ENCODE measurements at places on chromosomes 13 and 19.

- peak; percentile 27 for DNase-seq
Observed at GRCh38 chr13:30898678-30899241, 7.3 kb upstream of the MEDAG start.

- peak; percentile 76 for DNase-seq
Observed at GRCh38 chr19:39410017-39410830, 2.2 kb upstream of the PLEKHG2 start.

GRCh38 chr19:30873003-30873402 is 476.2 kb downstream of the TSHZ3 start:
- DNase-seq, result no peak

- DNase-seq, result no peak
Observed at GRCh38 chr19:10712045-10712444, 5.8 kb upstream of the DNM2 start.

GRCh38 chr19:14061751-14062557 is at the start of gene PALM3:
Gene PALM3 (minus strand): TSS chr19:14062076. CDS start chr19:14061980, 96 bp downstream.
- DNase-seq, result no peak

- no peak for DNase-seq
Observed at GRCh38 chr19:16527334-16527935, 14.8 kb downstream of the CHERP start.

DNA sequence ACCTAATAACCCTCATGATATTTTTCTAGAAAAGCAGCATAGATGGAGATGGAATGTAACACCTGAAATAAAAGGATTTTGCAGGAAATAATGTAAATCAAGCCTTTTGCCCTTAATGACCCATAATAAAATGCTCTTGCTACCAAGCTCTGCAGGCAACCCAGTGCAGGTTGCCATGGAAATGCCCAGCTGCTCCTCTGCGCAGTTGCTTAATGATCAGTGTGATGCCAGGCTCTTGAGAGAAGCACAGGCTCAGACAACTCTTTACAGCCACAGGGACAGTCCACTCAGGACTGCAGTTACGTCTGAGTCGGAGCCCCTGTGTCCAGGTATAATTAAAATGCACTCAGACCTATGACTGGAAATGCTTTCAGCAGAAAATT is 165.5 kb downstream of the LACC1 start:
- DNase-seq, result no peak

- no peak for DNase-seq
Observed at GRCh38 chr13:100666124-100666523, 8.5 kb downstream of the TMTC4 start.

- DNase-seq, result no peak
Observed at GRCh38 chr13:89786531-89786930, 1561.0 kb upstream of the MIR17HG start.

Measured in stimulated activated CD4-positive, alpha-beta T cell treated with anti-CD3 and anti-CD28 coated beads, Interleukin-15, amount 100 ng/mL, for 24 hours (primary cell).